HCT116 (cell line): ENCODE measurements at places on chromosomes 5 and 9. TPM values are rescaled to one million over a fixed set of nuclear protein-coding genes. Genes with fewer than 3 reads are reported as not detected.

Gene TYRP1
- total RNA-seq: not detected

GRCh38 chr5:11857391-11857790 is 46.9 kb downstream of the CTNND2 start:
- no peaks in the 10 kb centered on the region for H3K4me1 ChIP-seq
- no peak overlapping the region for H3K27ac ChIP-seq
- no peak overlapping the region for H3K4me3 ChIP-seq
- no peaks in the 10 kb centered on the region for H3K27me3 ChIP-seq
- H3K36me3 ChIP-seq: no peaks in the 10 kb centered on the region
- DNase-seq: no peak

- DNase-seq: no peak
- H3K4me3 ChIP-seq: no peak overlapping the region
- H3K4me1 ChIP-seq: no peaks in the 10 kb centered on the region
- H3K27ac ChIP-seq: no peak overlapping the region
Measured at GRCh38 chr9:16623989-16624743, 246.3 kb downstream of the BNC2 start.

DNA sequence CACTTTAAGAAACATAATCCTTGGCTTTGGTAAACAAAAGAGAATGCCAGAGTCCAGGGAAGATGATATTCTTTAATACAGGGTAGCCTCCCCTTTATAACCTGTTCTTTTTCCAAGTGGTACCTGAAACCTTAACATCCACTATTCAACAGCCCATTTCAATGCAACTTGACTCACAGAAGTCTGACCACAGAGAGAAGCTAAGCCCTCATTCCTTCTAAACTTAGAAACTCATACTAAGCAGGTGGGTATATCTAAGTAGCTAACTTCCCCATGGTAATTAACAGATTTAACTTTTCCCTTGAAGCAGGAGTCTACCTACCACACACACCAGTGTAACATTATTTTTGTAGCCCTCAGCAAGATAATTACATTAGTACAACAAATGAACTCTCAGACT is 91.9 kb downstream of the CEMIP2 start:
- no peaks in the 10 kb centered on the region for H3K36me3 ChIP-seq
- no peak overlapping the region for H3K27ac ChIP-seq
- no peak overlapping the region for H3K4me3 ChIP-seq
- DNase-seq: no peak

DNA sequence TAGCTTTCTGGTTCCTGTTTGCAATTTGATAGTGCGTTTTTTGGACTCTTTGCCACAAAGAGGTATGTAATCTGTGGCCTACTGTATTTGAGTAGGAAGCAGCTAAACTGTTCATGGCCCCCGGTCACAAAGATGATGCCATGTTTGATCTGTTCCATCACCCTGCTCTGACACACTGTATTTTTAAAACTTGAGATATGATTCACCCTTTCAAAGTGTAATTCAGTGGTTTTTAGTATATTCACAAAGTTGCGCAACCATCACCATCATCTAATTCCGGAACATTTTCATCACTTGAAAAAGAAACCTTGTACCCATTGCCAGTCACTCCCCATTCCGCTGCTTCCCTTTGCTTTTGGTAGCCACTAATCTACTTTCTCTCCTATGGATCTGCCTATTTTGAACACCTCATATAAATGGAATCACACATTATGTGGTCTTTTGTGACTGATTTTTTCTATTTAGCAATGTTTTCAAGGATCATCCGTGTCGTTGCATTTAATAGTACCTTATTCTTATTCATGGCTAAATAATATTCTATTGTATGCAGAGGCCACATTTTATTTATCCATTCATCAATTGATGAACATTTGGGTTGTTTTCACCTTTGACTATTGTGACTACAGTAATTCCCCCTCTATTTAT is 141.6 kb downstream of the NR3C1 start:
- DNase-seq: no peak
- H3K36me3 ChIP-seq: no peaks in the 10 kb centered on the region
- no peaks in the 10 kb centered on the region for H3K27me3 ChIP-seq
- H3K4me3 ChIP-seq: no peak overlapping the region
- H3K4me1 ChIP-seq: peaks cover 16% of the 10 kb centered on the region
- no peak overlapping the region for H3K27ac ChIP-seq

GRCh38 chr9:126860077-126860756 is at the start of gene ZBTB34:
Gene ZBTB34, plus strand, starts transcription at chr9:126860639. Its CDS starts 18,761 bp downstream, at chr9:126879400.
- peak; percentile 6 for DNase-seq
- H3K36me3 ChIP-seq: 0 out of 2 replicates have a peak, but pooled peaks cover 8% of the 10 kb centered on the region
- H3K27ac ChIP-seq: peak within 1 kb of the TSS; percentile 90
- peaks cover 20% of the 10 kb centered on the region for H3K4me1 ChIP-seq

Gene MAMDC4
- total RNA-seq: 17.3 TPM

GRCh38 chr5:10585518-10585915 is 21.6 kb downstream of the ANKRD33B start:
- no peak for DNase-seq
- H3K27me3 ChIP-seq: no peaks in the 10 kb centered on the region
- no peaks in the 10 kb centered on the region for H3K36me3 ChIP-seq
- peaks cover 30% of the 10 kb centered on the region for H3K4me1 ChIP-seq

Gene STPG3
- total RNA-seq: not detected

DNA sequence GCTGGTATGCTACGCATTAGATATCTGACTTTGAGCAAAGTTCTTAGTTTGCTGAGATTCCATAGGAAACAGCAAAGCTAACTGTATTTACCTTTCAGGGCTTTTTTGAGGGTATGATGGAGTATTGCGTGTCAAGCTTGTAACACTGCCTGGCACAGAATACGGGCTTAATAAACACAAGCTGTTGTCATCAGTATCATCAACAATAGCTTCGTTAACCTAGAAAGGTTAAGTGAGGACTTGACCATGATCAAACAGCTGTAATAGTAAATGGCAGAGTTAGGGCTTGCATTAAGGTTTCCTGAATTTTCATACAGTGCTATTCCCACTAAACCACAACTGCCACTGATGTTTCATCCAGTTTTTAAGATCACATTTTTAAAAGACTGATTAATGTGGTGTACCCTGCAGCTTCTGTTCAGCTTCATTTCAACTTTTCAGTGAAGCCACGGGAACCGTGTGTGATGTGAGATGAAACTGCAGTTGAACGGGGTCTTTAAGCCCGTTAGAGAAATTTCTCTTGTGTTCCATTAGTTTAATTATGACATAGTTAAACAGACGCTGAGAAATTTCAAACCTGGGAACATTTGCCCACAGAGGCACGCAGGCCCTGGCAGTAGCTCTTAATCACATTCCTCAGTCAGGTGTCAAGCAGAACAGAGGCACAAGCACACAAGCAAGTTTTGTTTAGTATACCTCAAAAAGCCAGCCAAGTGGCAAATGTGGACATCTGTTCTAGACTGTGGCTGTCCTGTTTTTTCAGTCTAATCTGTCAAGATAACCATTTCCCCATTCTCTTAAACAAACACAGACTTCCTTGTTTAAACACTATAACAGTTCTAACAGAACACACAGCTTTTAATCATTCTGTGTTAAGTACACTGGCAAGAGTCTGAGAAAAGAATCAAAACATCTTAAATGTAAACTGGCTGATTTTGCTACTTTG is 147.1 kb downstream of the ZNF608 start:
- H3K27me3 ChIP-seq: no peaks in the 10 kb centered on the region
- H3K36me3 ChIP-seq: no peaks in the 10 kb centered on the region
- H3K27ac ChIP-seq: no peak overlapping the region
- DNase-seq: no peak
- H3K4me1 ChIP-seq: peaks cover 16% of the 10 kb centered on the region

Gene PPIC
- total RNA-seq: 21.5 TPM

DNA sequence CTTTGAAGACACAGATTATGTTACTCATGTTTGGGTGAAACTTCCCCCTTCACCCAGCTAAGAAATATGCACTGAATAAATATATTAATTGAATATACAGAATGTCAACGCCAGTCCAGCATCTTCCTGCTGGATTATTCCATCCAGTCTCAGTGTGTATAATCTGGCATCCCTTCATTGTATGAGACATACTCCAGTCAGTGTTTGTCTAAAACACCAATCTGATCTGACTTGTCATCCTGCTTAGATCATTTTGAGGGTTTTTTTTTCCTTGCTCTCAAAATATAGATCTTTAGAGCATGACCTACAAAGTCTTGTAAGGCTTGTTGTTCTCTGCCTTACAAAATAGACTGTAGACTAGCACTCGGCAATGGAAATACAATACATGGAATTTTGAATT is 195.1 kb downstream of the SMARCA2 start:
- no peaks in the 10 kb centered on the region for H3K27me3 ChIP-seq
- H3K27ac ChIP-seq: no peak overlapping the region
- H3K4me3 ChIP-seq: no peak overlapping the region
- no peaks in the 10 kb centered on the region for H3K36me3 ChIP-seq
- H3K4me1 ChIP-seq: no peaks in the 10 kb centered on the region
- no peak for DNase-seq

- no peaks in the 10 kb centered on the region for H3K4me1 ChIP-seq
- DNase-seq: no peak
- no peaks in the 10 kb centered on the region for H3K27me3 ChIP-seq
- H3K36me3 ChIP-seq: no peaks in the 10 kb centered on the region
Measured at GRCh38 chr9:116978155-116978554, 291.1 kb downstream of the TRIM32 start.

GRCh38 chr5:60507687-60508086 is 192.3 kb downstream of the DEPDC1B start:
- H3K36me3 ChIP-seq: no peaks in the 10 kb centered on the region
- no peak overlapping the region for H3K4me3 ChIP-seq
- H3K4me1 ChIP-seq: no peaks in the 10 kb centered on the region
- peaks cover 37% of the 10 kb centered on the region for H3K27me3 ChIP-seq
- H3K27ac ChIP-seq: no peak overlapping the region

- no peak overlapping the region for H3K27ac ChIP-seq
- H3K4me1 ChIP-seq: peaks cover 30% of the 10 kb centered on the region
- no peaks in the 10 kb centered on the region for H3K36me3 ChIP-seq
- H3K4me3 ChIP-seq: no peak overlapping the region
- H3K27me3 ChIP-seq: no peaks in the 10 kb centered on the region
Measured at GRCh38 chr5:143084407-143084806, 314.2 kb downstream of the ARHGAP26 start.

GRCh38 chr5:103391659-103392058 is 133.1 kb downstream of the MACIR start:
- H3K4me1 ChIP-seq: no peaks in the 10 kb centered on the region
- no peak for DNase-seq
- no peaks in the 10 kb centered on the region for H3K27me3 ChIP-seq
- no peak overlapping the region for H3K4me3 ChIP-seq
- no peaks in the 10 kb centered on the region for H3K36me3 ChIP-seq

DNA sequence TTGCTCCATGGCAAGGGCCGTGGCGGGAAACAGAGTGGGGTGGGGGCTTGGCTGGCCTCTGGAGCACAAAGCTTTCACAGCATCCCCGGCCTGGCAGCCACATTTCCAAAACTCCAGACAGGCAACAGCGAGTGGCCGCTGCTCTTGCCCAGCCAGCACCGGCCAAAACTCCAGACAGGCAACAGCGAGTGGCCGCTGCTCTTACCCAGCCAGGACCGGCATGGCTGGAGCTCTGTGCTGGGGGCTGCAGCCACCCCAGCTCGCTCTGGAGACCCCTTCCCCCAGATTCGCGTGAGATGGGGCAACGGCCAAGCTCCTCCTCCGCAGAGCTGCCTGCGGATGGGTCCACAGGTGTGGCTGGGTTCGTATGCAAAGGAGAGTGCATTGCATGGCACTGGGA is 98.5 kb downstream of the COL5A1 start:
- no peak overlapping the region for H3K27ac ChIP-seq
- H3K36me3 ChIP-seq: no peaks in the 10 kb centered on the region
- H3K4me1 ChIP-seq: no peaks in the 10 kb centered on the region
- no peak overlapping the region for H3K4me3 ChIP-seq
- DNase-seq: no peak

Gene SMARCA2
- total RNA-seq: 14.7 TPM

GRCh38 chr5:81830596-81830995 is 79.7 kb upstream of the SSBP2 start:
- no peak for DNase-seq
- H3K27ac ChIP-seq: no peak overlapping the region
- H3K4me3 ChIP-seq: no peak overlapping the region
- H3K27me3 ChIP-seq: no peaks in the 10 kb centered on the region
- no peaks in the 10 kb centered on the region for H3K36me3 ChIP-seq

DNA sequence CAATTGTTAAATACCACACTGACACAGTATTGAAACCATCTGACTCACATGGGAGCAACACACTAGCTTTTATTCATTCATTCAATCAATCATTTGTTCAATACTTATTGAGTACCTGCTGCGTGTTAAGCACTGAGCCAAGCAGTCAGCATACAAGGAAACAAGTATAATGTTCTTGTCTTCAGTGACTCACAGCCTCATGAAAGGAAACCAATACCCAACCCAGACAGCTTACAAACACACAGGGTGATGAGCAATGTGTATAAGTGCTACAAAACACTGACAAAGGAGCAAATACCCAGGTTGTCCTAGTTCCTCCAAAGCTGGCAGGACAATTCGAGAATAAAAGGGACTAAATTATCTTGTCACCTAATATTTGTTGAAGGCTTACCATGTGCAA is 67.6 kb upstream of the RASEF start:
- no peaks in the 10 kb centered on the region for H3K36me3 ChIP-seq
- no peak overlapping the region for H3K4me3 ChIP-seq
- no peaks in the 10 kb centered on the region for H3K4me1 ChIP-seq

Gene CNTFR
- not detected for total RNA-seq

Gene ANKDD1B
- total RNA-seq: 0.84 TPM

Gene POLR3G
- total RNA-seq: 44.8 TPM

Gene ZFP2
- total RNA-seq: 0.57 TPM

Gene IRX1
- not detected for total RNA-seq

Gene PRDM12
- 0.54 TPM for total RNA-seq
